ENCODE measurements at places on chromosomes 2 and 18.

DNA sequence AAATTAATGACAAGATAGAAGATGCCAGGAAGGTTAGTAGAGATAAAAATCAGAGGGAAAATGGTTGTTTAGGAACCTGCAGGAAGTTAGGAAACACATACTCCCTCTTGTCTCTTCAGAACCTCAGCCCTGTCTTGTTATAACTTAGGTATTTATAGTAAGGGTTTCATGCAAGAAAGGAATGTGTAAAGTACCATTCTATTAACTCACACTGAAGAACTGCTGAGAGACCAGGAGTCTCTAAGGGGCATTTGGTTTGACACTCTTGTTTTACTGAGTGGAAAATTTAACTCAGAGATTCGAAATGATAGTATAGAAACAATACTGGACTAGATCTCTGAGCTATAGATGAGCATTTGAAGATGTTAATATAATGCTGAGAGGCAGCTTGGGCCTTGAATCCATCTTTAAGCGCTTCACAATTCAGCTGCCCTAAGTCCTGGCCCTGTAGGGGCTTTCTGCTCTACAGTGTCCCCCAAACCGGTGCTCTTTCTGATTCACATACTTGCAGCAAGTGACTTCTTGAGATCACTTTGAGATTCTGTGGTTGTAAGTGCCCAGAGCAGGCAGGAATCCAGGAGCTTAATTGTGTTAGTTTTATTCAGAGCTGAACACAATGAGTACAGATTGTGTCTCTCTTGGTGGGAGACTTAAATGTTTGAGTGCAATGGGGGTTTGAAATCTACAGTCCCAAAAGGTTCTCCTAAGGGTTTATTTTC lies 235.0 kb upstream of the RGPD4 start:
- DNase-seq: no peak

- no peak for DNase-seq
Observed at GRCh38 chr2:101230541-101231001, 22.1 kb upstream of the CNOT11 start.

GRCh38 chr2:95719473-95720060 lies 127.8 kb downstream of the TRIM43 start:
- DNase-seq: no peak

GRCh38 chr2:217066510-217067270 lies 206.8 kb upstream of the TNP1 start:
- DNase-seq: no peak

DNA sequence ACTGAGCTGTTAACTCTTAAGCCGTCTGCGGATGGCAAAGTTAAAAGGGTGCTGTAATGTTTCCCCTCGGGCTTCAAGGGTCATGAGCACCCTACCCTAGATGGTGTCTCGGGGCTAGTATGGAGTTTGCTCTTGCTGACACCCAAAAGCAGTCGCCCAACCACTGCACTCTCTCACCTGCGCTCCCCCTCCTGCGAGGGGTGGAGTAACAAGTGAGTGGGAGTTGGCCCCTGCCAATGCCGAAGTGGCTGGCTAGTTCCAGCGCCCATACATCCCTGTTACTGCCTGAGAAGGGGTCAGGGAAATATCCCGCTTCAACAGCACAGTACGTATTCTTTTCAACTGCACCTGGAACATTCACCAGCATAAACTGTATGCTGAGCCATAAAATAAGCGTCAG lies 47.5 kb downstream of the FAM117B start:
- DNase-seq: no peak

- DNase-seq: no peak
Observed at GRCh38 chr2:190838492-190838910, 42.1 kb upstream of the GLS start.

- DNase-seq: no peak
Observed at GRCh38 chr2:2324565-2325101, 6.4 kb downstream of the MYT1L start.

DNA sequence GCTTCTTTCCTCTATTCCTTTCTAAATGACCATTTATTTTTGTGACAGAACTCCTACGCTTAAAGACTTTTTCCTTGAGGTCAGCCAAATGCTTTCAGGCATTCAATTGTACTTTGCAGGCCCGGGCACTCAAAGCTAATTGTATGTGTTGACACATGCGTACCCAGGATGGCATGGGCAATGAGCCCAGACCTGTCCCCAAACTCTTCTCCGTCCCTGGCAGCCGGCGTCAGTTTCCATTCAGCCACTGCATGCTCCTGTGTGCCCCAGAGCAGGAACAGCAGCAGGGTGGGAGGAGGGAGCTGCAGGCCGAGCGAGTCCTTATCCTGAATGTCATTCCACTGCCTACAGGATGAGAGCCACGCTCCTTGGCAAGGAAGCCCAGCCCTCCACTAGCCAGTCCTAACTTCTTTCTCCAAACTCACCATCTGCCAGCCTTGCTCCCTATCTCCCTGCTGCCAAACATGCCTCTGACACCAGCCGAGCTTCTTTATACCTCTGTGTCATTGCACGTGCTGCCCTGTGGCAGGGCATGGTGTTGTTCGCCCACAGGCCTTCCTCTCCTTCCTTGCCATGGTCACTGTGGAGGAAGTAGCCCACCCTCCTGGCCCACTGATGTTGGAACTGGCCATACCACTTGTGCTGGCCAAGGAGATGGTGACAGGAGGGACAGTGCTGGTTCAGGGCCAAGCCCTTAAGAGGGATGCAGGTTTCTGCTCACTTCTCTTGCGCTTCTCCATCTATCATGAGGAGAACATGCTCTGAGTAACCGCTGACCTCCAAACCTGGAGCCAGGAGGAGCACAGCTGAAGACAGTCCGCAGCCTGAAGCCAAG lies 116.9 kb upstream of the FHL2 start:
- no peak for DNase-seq

DNA sequence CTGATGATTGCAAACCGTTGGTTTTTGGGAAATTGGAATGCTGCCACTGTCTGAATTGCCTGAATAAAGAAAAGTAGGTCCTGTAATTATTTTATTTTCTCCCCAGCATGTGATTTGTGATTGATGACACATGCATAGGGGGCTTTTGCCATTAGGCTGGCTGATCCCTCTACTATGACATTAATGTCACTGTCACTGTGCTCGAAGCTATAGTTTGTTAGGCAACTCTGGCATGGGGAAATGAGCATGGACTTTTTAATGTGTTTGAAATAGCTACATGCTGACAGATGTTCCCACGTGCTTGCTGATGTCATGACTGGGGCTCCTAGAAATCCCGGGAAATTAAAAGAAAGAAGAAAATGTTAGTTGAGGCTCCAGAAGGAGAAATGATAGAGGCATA lies 99.1 kb downstream of the HRH4 start:
- no peak for DNase-seq

DNA sequence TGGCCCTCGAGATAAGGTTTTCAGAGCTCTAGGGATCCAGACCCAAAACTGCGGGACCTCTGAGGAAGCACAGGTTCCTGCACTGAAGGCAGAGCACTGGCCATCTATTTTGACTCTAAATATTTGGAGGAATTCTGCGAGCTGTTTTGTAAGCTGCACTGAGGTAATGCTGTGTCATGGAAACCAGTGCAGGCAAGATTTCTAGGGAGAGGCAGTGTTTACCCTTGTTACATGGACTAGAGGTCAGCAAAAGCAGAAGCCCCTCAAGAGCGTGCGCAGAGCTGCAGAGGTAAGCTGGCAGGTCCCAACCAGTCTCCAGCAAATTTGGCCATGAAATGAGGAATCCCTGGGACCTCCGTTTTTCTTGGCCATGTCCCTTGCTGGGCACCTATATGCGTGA lies 137.3 kb downstream of the RNF152 start:
- no peak for DNase-seq

DNA sequence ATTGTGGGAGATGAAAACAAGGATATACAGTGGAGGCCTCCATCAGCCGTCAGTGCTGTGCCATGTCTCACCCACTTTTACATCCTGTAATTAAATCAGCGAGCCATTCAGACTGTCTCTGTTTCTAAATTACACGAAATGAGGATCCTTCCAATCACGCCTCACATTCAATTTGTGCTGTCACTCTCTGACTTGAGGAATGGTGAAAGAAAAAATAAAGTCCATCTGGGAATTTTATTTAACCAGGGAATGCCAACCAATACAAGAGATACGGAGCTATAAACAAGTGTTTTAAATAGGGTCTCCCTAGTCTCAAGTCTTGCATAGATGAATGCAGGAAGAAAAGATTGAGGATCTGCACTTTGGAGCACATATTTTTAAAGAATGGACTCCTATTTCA lies 72.8 kb downstream of the CMPK2 start:
- DNase-seq: no peak

DNA sequence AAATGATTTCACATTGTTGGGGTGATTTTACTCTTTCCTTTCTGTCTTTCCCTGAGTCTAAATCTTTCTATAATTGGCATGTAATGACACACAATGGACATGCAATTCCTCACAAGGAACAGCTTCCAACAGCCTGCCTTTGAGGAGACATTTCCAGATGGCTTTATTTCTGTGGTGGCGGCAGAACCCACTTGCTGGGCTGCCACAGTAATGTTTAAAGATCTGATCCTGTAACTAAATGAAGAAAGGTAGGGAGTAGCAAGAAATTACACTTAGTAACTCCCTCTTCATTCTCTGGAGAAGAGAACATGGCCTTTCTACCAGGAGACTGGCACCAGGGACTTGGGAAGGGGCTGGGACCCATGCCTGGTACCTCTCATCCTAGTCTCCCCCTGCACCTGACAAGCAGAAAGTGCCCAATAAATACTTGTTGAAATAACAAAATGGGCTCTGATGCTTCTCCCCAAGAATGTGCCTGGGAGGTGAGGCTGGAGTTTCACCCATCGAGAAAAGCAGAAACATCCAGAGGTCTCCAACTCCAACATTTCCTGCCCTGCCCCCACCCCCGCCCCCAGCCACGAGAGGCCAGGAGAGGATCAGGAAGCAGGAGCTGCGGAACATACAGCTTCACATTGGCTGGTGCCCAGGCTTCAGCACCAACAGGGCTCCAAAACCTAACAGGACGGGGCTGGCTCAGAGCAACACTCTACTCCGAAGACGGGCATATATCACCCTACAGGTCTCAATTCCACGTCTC lies 92.1 kb downstream of the PXDN start:
- no peak for DNase-seq

- DNase-seq: no peak
Observed at GRCh38 chr2:192236136-192236535, 41.4 kb upstream of the TMEFF2 start.

DNA sequence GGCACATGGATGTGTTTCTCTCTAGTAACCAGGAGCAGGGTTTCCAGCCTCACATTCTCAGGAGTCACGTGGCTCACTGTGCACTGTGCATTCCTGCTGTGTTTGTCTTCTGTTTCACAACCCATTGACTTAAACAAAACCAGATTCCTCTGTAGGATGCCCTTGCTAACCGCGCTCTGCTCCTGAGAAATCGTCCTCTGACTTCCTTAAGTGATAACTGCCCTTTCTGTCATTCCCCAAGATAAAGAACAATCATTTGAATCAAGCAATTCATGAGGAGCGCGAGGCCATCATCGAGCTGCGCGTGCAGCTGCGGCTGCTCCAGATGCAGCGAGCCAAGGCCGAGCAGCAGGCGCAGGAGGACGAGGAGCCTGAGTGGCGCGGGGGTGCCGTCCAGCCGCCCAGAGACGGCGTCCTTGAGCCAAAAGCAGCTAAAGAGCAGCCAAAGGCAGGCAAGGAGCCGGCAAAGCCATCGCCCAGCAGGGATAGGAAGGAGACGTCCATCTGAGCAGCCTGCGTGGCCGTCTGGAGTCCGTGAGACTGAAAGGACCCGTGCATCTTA lies 60.2 kb downstream of the RALBP1 start:
- DNase-seq: no peak

DNA sequence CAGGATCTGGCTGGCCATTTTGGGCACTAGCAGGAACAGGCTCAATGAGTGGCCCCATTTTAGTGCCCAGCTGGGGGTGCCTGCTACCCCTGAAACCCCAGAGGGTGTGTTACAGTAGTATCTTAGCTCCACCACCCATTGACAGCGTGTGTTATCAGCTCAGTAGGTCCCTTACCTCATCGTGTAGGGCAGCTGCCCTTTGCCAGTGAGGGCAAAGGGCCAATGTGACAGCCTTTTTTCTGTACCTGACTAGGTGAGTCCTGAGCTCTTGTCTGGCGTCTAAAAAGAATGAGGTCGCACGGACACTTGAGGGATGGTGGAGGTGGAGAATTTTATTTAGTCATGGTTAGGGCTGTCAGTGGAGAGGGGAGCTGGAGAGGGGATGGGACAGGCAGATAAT lies 462.2 kb downstream of the PIK3C3 start:
- no peak for DNase-seq

DNA sequence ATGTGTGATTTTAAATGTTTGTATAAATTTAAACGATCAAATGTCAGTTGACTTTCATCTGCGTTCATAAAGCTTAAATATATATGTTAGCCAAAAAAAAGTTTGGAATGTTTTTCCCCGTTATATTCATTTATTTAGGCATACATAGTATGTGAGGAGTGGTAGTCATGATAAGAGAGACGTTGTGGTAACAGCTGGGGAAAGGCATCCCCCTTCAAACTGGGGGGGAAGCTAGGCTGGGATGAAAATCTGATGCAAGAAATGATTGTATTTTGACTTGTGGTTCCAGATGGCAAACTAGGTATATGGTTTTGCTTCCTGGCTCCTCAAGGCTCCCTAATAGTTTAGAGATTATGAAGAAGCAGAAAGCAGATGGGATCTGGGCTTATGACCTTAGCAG lies 30.1 kb downstream of the ITGA6 start:
- no peak for DNase-seq

DNA sequence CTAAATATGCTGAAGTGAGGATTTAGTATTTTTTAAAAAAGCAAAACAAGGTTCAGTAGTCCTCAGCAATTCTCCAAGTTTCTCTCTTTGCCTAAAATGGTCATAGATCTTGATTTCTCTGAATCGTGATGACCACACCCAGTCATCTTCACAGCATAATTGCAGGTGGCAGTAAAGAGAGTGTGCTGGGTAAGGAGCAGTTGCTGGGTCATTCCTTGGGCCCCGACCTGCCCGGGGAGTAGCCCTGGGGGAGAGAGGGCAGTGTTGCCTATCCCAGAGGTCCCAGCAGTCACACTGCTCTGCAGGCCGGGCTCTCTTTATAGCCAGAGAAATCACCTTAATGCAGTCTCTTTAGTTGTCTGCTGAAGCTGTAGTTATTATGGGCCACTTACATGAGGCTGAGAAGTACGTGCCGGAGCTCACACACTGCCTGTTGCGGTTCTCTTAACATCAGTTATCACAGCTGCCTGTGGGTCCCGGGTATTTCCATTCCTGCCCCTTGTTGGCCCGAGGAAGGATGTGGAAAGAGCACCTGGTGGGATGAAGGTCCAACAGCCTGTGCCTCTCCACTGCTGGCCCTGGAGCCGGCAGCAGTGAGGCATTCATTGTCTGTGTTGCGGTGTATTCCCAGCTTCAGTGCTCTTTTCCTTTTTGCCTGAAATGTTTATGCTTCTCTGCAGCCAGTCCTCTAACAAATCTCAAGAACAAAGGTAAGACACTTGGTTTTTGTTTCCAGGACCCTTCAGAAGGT lies 230.1 kb downstream of the ALPK2 start:
- DNase-seq: no peak

DNA sequence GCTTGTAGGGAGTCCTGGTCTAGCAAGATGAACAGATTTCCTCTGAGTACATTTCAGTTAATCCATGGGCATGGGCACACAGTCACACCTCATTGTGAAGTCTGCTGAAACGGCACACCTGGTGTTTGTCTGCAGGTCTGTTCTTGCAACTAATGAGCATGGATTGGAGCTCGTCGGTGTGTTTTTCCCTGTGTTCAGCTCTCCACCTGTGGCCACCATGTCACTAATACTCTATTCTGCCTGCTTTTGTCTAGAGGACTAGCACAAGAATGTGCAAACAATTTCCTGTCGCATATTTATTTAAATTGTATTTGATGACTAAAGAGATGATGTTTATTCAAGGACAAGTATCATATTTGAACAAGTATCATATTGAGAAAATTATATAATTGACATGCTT lies 24.5 kb upstream of the PPP4R1 start:
- DNase-seq: no peak

- no peak for DNase-seq
Observed at GRCh38 chr2:230796280-230796862, 68.4 kb upstream of the ITM2C start.
